ENCODE measurements at places on chromosomes 1 and 21. TPM values are rescaled to one million over a fixed set of nuclear protein-coding genes. Genes with fewer than 3 reads are reported as not detected.

GRCh38 chr1:229271448-229272159, 693 bp downstream of the RAB4A start:
- no peaks in the 10 kb centered on the region for H3K36me3 ChIP-seq
- H3K27me3 ChIP-seq = no peaks in the 10 kb centered on the region
- peak; percentile 55 for DNase-seq
- H3K4me3 ChIP-seq = peak overlapping the region; percentile 71
- peaks cover 21% of the 10 kb centered on the region for H3K4me1 ChIP-seq

DNA sequence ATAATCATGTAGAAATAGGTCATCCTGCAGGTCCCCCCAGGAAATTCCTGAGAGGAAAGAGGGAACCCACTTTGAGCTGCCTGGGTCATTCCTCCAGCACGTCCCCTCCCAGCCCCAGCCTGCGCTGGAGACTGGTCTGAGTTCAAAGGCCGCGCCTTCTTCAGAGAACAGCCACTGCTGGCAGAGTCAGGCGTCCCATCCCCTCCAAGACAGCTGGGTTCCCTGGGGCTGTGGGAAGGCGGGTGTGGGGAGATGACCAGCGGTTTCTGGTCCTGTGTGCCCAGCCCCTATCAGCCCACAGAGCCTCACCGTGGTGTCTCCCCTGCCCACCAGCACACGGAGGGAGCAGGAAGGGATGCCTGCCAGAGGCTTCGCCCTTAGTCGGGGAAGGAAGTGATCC, 18.0 kb upstream of the TRAPPC10 start:
- H3K36me3 ChIP-seq = no peaks in the 10 kb centered on the region
- H3K4me3 ChIP-seq = no peak overlapping the region
- H3K4me1 ChIP-seq = peaks cover 12% of the 10 kb centered on the region
- no peaks in the 10 kb centered on the region for H3K27me3 ChIP-seq
- no peak for DNase-seq

GRCh38 chr1:94110946-94111740, 9.8 kb downstream of the ABCA4 start:
- no peaks in the 10 kb centered on the region for H3K36me3 ChIP-seq
- no peak overlapping the region for H3K27ac ChIP-seq
- no peaks in the 10 kb centered on the region for H3K4me1 ChIP-seq
- H3K4me3 ChIP-seq = no peak overlapping the region

DNA sequence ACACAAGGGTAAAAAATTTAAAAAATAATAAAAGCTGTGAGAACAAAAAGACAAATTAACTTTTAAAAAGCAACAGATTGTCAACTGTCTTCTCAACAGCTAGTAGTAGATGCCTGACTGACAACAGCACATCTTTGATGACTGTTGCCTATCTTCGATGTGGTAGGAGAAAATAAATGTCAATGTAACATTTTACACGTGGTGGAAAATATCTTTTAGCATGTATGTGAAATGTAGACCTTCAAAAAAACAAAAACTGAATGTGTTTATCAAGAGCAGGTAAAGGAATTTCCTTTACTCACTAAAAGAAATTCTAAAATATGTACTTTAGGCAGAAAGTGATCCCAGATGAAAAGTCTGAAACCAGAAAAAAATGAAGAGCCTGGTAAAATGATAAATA, 42.9 kb downstream of the CD53 start:
- peak overlapping the region; percentile 37 for H3K27ac ChIP-seq
- H3K4me1 ChIP-seq = no peaks in the 10 kb centered on the region
- no peaks in the 10 kb centered on the region for H3K27me3 ChIP-seq
- H3K4me3 ChIP-seq = no peak overlapping the region

- H3K4me3 ChIP-seq = no peak overlapping the region
- H3K36me3 ChIP-seq = no peaks in the 10 kb centered on the region
- peak overlapping the region; percentile 43 for H3K27ac ChIP-seq
- DNase-seq = no peak
- peaks cover 7% of the 10 kb centered on the region for H3K4me1 ChIP-seq
Observed at GRCh38 chr1:24435782-24436365, 20.3 kb downstream of the NIPAL3 start.

DNA sequence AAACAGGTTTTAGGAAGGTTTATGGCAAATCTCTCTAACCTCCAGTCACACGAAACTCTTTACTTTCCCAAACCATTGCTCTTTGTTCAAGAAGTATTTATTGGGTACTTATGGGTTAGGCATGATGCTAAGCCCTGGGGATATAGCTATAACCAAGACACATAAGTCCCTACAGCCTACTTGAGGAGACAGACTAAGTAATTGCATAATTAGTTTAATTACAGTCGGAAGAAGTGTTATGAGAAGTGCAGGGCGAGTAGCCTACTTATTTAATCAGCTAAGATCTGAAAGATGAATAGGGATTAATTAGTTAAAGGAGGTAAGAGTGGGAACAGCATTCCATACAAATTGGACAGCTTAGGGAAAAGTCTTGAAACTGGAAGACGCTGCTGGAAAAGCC, 13.2 kb upstream of the NASP start:
- H3K27ac ChIP-seq = no peak overlapping the region
- no peaks in the 10 kb centered on the region for H3K36me3 ChIP-seq
- H3K27me3 ChIP-seq = no peaks in the 10 kb centered on the region
- no peak for DNase-seq
- no peaks in the 10 kb centered on the region for H3K4me1 ChIP-seq

GRCh38 chr1:93694819-93695218, 13.2 kb upstream of the BCAR3 start:
- H3K27ac ChIP-seq = no peak overlapping the region
- no peak for DNase-seq
- no peak overlapping the region for H3K4me3 ChIP-seq

DNA sequence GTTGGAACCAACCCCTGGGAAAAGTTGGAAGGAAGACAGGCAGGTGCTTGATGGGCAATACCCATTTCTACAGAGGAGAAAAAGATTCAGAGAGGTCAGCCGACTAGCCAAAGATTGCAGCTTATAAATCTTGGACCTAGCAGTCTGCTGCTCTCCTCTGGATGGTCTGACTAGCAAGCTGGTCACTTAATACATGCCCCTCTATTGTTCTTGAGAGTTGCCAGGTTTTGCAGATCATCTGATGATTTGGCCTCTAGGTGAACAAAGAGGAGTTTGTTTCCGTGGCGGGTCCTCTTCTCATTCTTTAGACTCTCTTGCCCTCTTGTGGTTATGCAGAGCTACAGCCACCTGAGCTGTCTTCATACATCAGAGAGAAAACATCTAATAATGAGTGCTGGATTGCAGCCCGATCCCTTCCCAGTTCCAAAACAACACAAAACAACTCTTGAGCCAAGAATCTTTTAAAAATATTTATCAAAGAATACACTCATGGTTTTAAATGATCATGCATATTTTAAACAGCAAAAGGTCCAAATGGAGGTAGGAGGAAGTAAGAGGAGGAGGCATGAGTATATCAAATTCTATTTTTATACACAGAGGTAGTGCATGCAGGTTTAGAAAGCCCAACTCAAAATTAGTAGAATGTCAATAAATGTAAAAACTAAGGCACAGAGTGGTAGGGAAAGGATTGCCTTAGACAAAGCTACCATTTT, 115.7 kb downstream of the SLC30A10 start:
- no peaks in the 10 kb centered on the region for H3K27me3 ChIP-seq
- H3K36me3 ChIP-seq = no peaks in the 10 kb centered on the region
- H3K27ac ChIP-seq = no peak overlapping the region
- DNase-seq = peak; percentile 76

- H3K4me3 ChIP-seq = no peak overlapping the region
- no peak for DNase-seq
- no peaks in the 10 kb centered on the region for H3K4me1 ChIP-seq
- H3K27me3 ChIP-seq = no peaks in the 10 kb centered on the region
- no peak overlapping the region for H3K27ac ChIP-seq
Observed at GRCh38 chr1:158185770-158186169, 5.1 kb downstream of the CD1D start.

Gene CYP4A11
- polyA plus RNA-seq = not detected

Gene VWA5B1
- polyA plus RNA-seq = 16.2 TPM

Gene HLX
- 4.0 TPM for polyA plus RNA-seq

Gene FCMR
- polyA plus RNA-seq = 5.3 TPM

All from testis (tissue), 5 donors.